ENCODE measurements at places on chromosomes 1 and 21.

GRCh38 chr1:224720216-224720615 lies 104.1 kb downstream of the CNIH3 start:
- no peak for DNase-seq

- no peak for DNase-seq
These were observed 236.2 kb upstream of the NRIP1 start for GRCh38 chr21:15301014-15301413.

DNA sequence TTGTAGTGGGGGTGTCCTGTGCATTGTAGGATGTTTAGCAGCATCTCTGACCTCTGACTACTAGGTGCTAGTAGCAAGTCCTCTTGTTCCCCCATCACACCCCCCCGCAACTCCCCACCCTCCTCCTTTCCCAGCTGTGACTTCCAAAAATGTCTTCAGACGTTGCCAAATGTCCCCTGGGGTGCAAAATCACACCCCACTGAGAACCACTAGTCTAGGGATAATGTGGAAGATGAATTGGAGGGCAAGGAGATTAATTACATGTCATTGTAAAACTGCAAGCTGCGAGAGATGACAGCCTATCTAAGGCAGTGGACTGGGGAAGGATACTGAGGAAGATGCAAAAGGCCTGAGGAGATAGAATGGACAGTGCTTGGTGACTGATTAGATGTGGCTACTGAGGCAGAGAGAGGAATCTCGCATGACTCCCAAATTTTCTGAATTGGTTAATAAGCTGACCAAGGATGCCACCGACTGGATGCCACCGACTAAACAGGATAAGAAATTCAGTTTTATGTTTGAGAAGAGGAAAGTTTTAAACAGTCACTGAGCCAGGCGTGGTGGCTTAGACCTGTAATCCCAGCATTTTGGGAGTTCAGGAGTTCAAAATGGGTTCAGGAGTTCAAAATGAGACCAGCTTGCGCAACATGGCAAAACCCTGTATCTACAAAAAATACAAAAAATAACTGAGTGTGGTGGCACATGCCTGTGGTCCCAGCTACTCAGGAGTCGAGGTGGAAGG lies 3.1 kb upstream of the JAK1 start:
- no peak for DNase-seq

GRCh38 chr1:61318319-61319125 lies 236.2 kb downstream of the NFIA start:
- peak; percentile 16 for DNase-seq

DNA sequence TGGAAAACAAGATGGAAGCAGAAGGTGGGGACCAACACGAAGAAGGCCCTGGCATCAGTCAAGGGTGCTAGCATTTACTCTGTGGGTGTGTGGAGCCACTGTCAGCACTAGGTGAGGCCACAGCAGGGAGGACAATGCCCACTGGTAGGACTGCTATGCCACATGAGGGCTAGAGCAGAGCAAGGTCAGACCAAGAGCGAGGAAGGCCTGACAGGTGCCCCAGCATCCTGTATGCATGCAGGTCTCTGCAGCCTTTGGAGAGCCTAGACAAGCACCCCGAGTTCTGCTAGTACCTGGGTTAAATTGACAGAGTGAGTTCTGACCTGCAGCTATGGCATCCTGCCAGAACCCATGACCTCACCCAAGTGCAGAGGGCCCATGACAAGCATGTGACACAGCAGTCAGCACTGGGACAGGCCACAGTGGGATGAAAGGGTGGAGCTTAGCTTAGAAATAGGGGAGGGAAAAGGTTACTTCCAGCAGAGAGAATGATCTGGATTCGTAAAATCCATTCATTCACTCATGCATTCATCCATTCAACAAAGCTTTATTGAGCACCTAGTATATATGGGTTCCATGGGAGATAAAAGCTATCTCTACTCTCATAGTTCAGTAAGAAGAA lies 9.0 kb upstream of the CSF1 start:
- no peak for DNase-seq

DNA sequence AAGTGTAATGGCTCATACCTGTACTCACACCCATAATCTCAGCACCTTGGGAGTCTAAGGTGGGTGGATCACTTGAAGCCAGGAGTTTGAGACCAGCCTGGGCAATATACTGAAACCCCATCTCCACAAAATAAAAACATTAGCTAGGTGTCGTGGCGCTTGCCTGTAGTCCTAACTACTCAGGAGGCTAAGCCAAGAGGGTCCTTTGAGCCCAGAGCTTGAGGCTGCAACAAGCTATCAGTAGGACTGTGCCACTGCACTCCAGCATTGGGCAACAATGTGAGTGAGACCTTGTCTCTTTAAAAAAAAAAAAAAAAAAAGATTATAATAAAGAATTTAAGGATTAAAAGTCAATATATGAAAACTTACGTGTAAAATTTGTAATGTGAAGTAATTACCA lies 11.7 kb downstream of the BPNT1 start:
- DNase-seq, result no peak

- DNase-seq, result peak; percentile 48
These were observed 66.3 kb upstream of the DIRAS3 start for GRCh38 chr1:68116643-68117235.

GRCh38 chr1:32345289-32345827 lies 9.3 kb upstream of the MARCKSL1 start:
- no peak for DNase-seq

DNA sequence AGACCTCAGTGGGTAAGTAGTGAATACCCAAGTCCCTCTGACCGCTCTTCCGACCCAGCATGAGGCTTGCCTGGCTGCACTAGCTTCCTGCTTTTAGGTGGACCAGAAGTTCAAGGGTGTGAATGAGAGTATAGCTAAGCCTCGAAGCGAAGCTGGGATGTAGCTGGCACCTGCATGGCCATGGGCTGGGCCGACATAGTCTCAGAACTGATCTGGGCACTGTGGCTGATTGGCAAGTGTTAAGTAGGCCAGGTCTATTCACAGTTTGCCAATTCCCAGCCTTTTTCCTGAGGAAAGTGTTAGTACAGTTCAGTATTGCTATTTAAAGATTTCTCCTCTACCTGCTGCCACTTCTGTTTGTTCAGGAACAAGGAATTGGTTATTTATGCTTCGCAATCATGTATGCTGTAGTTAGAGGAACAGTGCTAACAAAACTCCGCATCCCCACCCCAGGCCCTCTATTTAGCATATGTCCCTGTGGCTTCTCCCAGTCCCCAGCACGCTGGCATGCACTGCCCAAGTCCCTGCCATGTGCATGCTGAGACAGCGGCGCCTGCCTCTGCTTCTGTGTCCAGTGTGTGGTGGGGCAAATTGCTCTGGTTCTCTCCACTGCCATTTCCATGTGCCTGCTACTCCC lies 16.3 kb downstream of the SPATA46 start:
- no peak for DNase-seq

- DNase-seq, result no peak
These were observed 263.2 kb upstream of the RAB4A start for GRCh38 chr1:229007701-229008100.

GRCh38 chr1:60621368-60621851 lies 461.0 kb upstream of the NFIA start:
- DNase-seq, result no peak

DNA sequence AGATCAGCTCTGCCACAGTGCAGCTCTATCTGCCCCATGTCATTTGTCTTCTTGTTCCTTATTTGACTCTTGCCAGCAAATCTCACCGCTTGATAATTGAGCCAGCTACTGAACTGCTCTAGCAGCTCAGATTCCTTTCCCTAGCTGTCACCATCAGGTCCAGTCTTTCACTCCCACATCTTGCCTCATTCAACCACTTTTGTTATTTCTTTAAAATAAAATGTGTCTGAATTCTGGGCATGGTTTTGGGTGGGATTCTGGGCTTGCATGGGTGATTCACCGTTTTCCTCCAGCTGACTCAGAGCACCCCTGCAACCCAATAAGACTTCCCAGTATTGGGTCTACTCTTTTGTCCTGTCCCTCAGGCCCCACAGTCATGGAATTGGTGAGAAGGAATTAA lies 215.7 kb downstream of the DSCAM start:
- DNase-seq, result no peak

GRCh38 chr1:43678940-43679339 lies 28.4 kb upstream of the ST3GAL3 start:
- DNase-seq, result no peak

- no peak for DNase-seq
These were observed 346.2 kb downstream of the SMYD3 start for GRCh38 chr1:246160905-246161304.

GRCh38 chr1:71809085-71809484 lies 473.3 kb downstream of the NEGR1 start:
- no peak for DNase-seq

GRCh38 chr1:150555971-150556865 lies 7.0 kb downstream of the ADAMTSL4 start:
- no peak for DNase-seq

DNA sequence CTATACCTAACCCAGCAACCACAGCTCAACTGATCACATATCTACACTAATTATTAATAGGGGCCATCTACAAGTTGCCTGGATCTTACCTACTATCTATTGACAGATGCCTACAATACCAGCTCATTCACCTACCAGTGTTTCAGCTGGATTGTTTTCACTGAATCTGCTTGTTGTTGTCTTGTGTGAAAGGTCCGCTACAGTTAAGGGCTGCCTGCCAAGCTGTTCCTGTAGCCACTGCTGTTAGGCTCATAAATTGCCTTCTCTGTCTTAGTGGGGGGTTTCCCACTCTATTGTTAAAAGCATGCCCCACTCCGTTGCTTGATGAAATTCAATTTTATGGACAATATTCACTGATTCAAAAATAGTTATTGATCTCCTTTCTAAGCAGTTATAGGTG lies 199.7 kb upstream of the TMPRSS15 start:
- DNase-seq, result no peak

DNA sequence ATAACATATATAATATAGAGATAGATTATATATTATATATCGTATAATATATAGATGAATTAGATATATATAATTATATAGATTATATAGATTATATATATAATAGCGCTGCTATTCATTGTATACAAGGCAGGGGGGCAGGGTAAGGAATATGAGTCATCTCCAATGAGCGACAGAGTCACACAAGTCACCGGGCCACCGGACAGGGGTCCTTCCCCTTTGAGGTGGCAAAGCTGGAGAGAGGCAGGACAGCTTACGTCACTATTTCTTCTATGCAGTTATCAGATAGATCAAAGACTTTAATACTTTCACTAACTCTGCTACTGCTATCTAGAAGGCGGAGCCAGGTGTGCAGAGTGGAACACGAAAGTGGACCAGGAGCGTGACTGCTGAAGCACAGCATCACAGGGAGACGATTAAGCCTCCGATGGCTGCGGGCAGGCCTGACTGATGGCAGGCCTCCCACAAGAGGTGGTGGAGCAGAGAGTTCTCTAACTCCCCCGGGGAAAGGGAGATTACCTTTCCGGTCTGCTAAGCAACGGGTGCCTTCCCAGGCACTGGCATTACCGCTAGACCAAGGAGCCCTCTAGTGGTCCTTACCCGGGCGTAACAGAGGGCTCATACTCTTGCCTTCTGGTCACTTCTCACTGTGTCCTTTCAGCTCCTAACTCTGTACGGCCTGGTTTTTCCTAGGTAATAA lies 2154.7 kb downstream of the MRPL39 start:
- DNase-seq, result no peak

GRCh38 chr1:227907439-227908015 lies 40.2 kb downstream of the WNT9A start:
- no peak for DNase-seq

- DNase-seq, result no peak
These were observed 252.2 kb downstream of the RPS6KC1 start for GRCh38 chr1:213303286-213303685.

DNA sequence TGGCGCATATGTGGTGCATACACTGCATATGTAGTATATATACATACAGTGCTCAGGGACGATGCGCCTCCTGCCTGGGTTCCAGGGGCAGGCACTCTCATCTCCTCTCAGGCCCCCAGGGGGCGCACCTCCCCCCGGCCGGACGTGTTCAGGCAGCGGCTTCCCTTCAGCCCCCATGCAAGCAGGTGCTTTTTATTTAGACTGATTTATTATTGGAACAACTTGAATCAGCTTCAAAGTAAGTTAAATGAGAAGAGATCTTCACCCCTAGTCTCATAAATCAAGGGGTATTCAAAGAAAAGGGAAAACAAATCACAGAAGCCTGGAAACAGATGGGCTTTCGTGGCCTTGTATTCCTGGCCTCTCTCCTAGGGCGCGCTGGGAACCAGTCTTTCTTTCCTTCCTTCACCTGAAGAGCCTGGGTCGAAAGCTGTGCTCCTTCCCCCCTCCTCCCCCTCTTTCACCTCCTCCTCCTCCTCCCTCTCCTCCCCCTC lies 64.6 kb downstream of the UBIAD1 start:
- peak; percentile 82 for DNase-seq

GRCh38 chr1:9244501-9245229 lies 10.1 kb downstream of the H6PD start:
- no peak for DNase-seq

DNA sequence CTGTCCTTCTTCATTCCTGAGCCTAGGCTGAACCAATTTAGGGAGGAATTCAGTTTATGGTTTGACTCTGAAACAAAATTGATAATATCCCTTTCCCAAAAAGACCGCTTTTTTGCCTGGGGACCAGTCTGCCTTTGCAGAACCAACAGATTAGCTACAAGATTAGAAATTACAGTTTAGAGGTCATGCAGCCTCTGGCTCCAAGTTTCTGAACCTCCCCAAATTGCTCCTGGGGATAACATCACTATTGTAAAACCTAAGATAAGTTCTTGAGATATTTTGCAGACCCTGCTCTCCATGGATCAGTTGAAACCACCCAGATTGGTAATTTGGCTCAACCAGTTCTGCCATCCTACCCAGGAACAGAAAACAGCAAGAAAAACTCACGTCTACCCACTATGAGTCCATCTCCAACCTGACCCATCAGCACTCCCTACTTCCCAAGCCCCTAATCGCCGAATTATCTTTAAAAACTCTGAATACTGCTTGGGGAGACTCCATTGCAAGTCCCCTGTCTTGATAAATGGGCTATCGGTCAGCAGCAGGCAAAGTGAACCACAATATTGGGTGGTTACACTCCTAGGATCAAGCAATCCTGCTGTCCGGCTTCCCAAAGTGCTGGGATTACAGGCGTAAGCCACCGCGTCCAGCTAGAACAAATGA lies 605 bp upstream of the RABGGTB start:
- no peak for DNase-seq

GRCh38 chr1:64928325-64928724 lies 38.0 kb downstream of the JAK1 start:
- DNase-seq, result no peak

GRCh38 chr1:234942879-234943506 lies 185.6 kb downstream of the TOMM20 start:
- no peak for DNase-seq

DNA sequence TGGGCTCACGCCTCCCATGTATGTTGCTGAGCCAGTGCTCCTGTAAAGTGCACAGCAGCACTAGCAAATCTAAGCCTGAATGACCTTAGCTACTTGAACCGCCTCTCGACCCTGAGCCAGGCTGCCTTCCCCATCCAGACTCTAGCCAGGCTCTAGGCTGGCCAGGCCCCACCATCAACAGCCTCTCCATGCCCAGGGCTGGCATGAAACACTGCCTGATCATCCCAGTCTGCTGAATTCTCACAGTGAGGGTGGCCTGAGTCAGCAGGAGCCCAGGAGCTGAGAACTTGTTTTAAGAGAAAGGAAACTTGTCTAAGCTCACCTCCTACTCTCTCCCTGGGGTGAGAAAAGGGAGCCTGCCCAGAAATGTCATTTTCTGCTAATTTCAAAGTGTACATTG lies 733.3 kb downstream of the PTPRU start:
- no peak for DNase-seq

All from GM13976 (cell line).